Thyroid gland (tissue), 4 donors: ENCODE measurements at places on chromosomes 7 and 10. TPM values are rescaled to one million over a fixed set of nuclear protein-coding genes. Genes with fewer than 3 reads are reported as not detected.

Gene HTR5A
- total RNA-seq, result not detected

Gene TMEM130
- total RNA-seq, result 0.81 TPM

Gene UNCX
- total RNA-seq, result not detected

Gene SPDYE1
- total RNA-seq, result not detected

DNA sequence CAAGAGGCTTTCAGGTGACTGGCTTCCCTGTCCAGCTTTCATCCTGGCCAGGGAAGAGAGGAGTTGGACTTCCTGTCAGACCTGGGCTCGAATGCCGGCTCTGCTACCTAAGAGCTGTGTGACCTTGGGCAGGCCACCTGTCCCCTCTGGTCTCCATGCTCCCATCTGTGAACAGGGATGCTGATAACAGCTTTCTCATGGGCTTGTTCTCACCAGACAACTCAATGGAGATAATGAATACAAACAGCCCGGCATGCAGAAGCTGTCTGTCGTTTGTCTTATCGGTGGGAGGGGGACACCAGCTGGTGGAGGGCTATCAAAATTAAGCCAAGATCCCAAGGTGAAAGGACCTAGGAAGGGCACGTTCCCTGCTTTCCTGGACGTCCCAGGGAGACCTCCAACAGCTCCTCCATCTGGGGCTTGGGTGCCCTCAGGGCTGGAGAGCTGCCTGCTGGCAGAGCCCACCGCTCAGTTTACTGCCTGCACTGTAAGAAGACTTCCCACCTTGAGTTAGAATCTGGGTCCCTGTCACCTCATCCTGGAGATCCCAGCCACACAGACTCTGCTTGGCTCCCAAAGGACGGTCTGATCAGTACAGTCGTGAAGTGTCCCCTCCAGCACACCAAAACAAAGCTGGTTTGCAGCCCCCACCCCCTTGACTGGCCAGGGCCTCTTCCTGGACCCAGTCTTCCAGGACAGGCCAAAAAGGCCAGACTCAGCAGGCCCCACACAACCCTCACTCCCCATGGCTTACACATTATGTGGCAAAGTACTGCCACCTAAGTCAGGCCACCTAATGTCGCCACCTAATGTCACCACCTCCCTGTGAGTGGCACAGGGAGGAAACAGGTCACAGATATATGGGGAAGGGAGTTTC, 40.9 kb downstream of the PPIF start:
- no peak for DNase-seq
